ENCODE measurements at places on chromosomes 5 and 9. TPM values are rescaled to one million over a fixed set of nuclear protein-coding genes. Genes with fewer than 3 reads are reported as not detected.

POU5F2 gene
- total RNA-seq, result 0.16 TPM

FOXD4L3 gene
- total RNA-seq, result not detected

CCDC107 gene
- 21.6 TPM for total RNA-seq

FOCAD gene
- total RNA-seq, result 23.6 TPM

SOHLH1 gene
- total RNA-seq, result not detected

TAF11L10 gene
- total RNA-seq, result not detected

PGM5 gene
- total RNA-seq, result not detected

PCDHB10 gene
- total RNA-seq, result 0.89 TPM

MOB3B gene
- total RNA-seq, result 0.98 TPM

NR6A1 gene
- 0.51 TPM for total RNA-seq

OMD gene
- total RNA-seq, result not detected

GFI1B gene
- total RNA-seq, result not detected

SLC45A2 gene
- not detected for total RNA-seq

OLFM1 gene
- total RNA-seq, result not detected

TTC23L gene
- total RNA-seq, result 0.13 TPM

PCDHB2 gene
- 0.76 TPM for total RNA-seq

INSL4 gene
- not detected for total RNA-seq

CRHBP gene
- total RNA-seq, result 0.33 TPM

FOXD1 gene
- total RNA-seq, result 72.4 TPM

ACTBL2 gene
- 16.5 TPM for total RNA-seq

All from mesangial cell (primary cell).